Stimulated activated CD8-positive, alpha-beta memory T cell treated with anti-CD3 and anti-CD28 coated beads, Interleukin-7, amount 100 ng/mL, for 48 hours (primary cell): ENCODE measurements at places on chromosomes 3 and 15.

GRCh38 chr15:83533410-83533962, 86.3 kb downstream of the SH3GL3 start:
- no peak for DNase-seq

DNA sequence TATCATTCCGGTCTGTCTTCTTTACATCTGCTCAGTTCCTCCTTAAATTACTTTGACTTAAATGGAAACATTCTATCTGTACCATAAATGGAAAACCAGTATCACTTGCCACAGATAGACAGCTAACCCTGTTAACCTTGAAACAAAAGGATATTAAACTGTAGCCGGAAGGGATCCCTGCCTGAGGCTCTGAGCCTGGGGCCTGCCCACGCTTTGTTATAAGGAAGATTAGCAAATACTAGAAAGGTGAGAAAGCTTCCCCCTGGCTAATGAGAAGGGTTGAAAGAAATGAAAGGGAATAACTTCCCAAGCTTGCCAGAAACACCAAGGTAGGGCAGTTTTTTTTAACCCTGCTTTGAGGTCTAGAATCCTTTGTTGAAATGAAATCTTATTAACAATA, 927.6 kb downstream of the FHIT start:
- DNase-seq = no peak

GRCh38 chr3:16897254-16897926, 12.6 kb downstream of the PLCL2 start:
- DNase-seq = peak; percentile 26

DNA sequence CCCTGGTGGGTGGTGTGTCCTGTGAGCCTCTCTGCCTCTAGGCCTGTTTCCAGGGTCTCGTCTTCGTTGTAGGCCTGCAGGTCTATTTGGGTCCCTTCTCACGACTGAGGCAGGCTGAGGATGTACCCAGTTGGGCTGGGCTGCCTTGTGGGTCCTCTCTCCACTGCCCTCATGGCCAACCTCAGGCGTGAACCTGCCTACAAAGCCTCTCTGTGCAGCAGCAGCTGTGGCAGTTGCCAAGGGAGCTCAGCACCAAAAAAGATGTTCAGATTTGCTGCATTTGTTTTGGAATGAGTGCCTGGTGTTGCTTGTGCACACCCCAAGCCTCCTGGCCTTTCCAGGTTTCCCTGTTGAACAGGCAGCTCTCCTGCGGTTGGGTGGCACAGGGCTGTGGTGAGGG, 13.4 kb downstream of the KLF13 start:
- DNase-seq = no peak

GRCh38 chr3:123728014-123728413, 143.2 kb upstream of the HACD2 start:
- DNase-seq = no peak

- no peak for DNase-seq
Observed at GRCh38 chr3:96959474-96959873, 145.1 kb downstream of the EPHA6 start.

GRCh38 chr3:145448436-145448835, 712.5 kb downstream of the PLOD2 start:
- DNase-seq = no peak

DNA sequence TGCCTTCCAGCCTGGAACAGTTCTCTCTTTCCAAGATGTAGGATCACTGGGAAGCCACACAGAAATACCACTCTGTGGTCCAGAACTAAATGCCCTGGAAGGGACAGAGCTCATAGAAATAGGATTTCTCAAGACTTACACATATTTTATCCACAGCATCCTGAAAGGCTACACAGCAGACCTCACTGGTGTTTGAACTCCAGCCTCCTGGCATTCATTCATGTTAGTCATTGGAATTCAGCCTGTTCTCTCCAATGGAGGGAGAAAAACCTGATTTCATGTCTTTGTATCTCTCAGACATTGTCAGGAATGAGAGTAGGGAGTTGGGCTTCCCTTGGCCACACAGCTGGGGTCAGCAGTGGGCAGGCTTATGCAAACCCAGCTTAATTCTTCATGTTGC, 121.1 kb upstream of the PPP2R3A start:
- DNase-seq = no peak
